Colonic mucosa (tissue), 4 donors: ENCODE measurements at places on chromosomes 13 and 19. TPM values are rescaled to one million over a fixed set of nuclear protein-coding genes. Genes with fewer than 3 reads are reported as not detected.

- no peak overlapping the region for H3K27ac ChIP-seq
- H3K27me3 ChIP-seq: no peaks in the 10 kb centered on the region
- no peaks in the 10 kb centered on the region for H3K36me3 ChIP-seq
- H3K4me3 ChIP-seq: no peak overlapping the region
Measured at GRCh38 chr19:35351411-35352176, 3.9 kb downstream of the FFAR1 start.

GRCh38 chr13:27962128-27962841, 6.8 kb downstream of the CDX2 start:
- peak; percentile 65 for DNase-seq
- H3K27ac ChIP-seq: peak overlapping the region; percentile 91
- H3K27me3 ChIP-seq: peaks cover 23% of the 10 kb centered on the region
- peaks cover 9% of the 10 kb centered on the region for H3K4me1 ChIP-seq

The LILRA2 gene
- total RNA-seq: 0.85 TPM

DNA sequence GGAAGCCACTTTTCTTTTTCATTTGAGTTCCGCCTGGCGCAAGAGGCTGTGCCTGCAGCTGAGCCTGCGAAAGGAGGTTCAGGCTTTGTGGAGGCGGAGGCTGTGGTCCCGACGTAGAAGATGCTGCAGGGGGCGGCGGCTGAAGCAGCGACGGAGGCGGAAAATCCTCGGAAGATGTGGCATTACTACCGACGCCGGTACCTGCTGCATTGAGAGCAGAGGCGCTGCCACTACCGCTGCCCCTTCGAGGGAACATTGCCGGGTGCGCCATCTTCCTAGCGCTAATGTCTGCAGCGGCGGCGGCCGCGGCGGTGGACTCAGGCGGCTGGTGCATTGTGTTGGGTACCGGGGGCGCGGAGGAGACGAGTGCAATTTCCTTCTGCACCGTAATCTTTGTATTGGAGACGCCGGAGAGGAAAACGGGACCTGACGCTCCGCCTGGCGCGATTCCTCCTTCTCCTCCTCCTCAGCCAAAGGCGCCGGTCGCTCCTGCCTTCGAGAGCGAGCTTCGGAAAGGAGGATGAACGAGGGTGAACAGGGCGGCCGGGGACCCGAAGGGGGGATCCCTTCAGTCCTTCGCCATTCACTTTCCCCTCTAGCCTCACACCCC, at the start of gene TSC22D1:
Gene TSC22D1 (minus strand): TSS at position 590 of the 610 bp plus-strand sequence. CDS start 256 bp downstream, at position 334.
- H3K4me1 ChIP-seq: peaks cover 18% of the 10 kb centered on the region
- no peaks in the 10 kb centered on the region for H3K36me3 ChIP-seq
- H3K27me3 ChIP-seq: no peaks in the 10 kb centered on the region
- peak; percentile 65 for DNase-seq
- peak within 1 kb of the TSS; percentile 85 for H3K4me3 ChIP-seq
- H3K27ac ChIP-seq: peak within 1 kb of the TSS; percentile 97

The ADGRE3 gene
- not detected for total RNA-seq

DNA sequence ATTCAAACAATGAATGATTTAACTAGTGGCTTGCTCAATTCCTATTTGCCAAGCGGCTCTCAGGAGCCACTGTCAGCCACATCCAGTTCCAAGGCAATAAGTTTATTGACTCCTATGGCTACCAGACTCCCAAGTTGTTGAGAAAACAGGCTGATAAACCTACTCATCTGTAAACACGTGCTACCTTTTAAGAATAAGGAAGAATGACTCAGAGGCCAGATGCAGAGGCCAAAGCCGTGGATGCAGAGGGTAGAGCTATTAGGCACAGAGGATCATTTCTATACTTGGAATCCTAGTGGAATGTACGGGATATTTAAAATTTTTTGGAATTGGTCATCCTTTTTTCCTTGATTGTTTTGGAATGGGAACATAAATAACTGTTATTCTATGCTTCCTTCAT, 1921.1 kb downstream of the OLFM4 start:
- no peak overlapping the region for H3K4me3 ChIP-seq
- H3K36me3 ChIP-seq: no peaks in the 10 kb centered on the region
- H3K27me3 ChIP-seq: no peaks in the 10 kb centered on the region
- H3K4me1 ChIP-seq: no peaks in the 10 kb centered on the region
- H3K27ac ChIP-seq: no peak overlapping the region
- no peak for DNase-seq

The TNFRSF19 gene
- total RNA-seq: 0.82 TPM

- H3K4me3 ChIP-seq: no peak overlapping the region
- H3K27me3 ChIP-seq: no peaks in the 10 kb centered on the region
- no peak for DNase-seq
Measured at GRCh38 chr13:39498471-39499114, 104.4 kb downstream of the LHFPL6 start.

DNA sequence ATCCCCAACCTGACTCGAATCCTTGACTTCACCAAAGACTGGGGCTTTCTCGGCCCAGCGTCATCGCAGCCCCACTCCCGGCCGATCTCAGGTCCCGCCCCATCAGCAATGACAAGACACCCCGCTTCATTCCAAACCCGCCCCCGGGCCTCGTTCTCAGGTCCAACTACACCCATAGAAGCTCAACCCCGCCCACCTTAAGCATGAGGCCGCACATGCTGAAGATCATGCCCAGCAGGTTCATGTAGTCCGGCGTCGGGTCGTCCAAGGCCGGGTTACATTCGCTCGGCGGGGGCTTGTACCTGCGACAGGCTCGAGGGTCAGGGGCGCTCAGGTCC, 2.3 kb downstream of the WDR83 start:
- H3K27me3 ChIP-seq: no peaks in the 10 kb centered on the region
- H3K36me3 ChIP-seq: no peaks in the 10 kb centered on the region
- peaks cover 16% of the 10 kb centered on the region for H3K4me1 ChIP-seq
- H3K27ac ChIP-seq: peak overlapping the region; percentile 94

GRCh38 chr13:30868799-30869470, 37.1 kb upstream of the MEDAG start:
- H3K4me3 ChIP-seq: no peak overlapping the region
- no peak for DNase-seq
- no peaks in the 10 kb centered on the region for H3K36me3 ChIP-seq
- peak overlapping the region; percentile 24 for H3K27ac ChIP-seq
- H3K27me3 ChIP-seq: no peaks in the 10 kb centered on the region
- H3K4me1 ChIP-seq: no peaks in the 10 kb centered on the region

GRCh38 chr13:75071796-75072195, 410.2 kb downstream of the TBC1D4 start:
- H3K36me3 ChIP-seq: no peaks in the 10 kb centered on the region
- no peak overlapping the region for H3K27ac ChIP-seq
- no peak for DNase-seq

DNA sequence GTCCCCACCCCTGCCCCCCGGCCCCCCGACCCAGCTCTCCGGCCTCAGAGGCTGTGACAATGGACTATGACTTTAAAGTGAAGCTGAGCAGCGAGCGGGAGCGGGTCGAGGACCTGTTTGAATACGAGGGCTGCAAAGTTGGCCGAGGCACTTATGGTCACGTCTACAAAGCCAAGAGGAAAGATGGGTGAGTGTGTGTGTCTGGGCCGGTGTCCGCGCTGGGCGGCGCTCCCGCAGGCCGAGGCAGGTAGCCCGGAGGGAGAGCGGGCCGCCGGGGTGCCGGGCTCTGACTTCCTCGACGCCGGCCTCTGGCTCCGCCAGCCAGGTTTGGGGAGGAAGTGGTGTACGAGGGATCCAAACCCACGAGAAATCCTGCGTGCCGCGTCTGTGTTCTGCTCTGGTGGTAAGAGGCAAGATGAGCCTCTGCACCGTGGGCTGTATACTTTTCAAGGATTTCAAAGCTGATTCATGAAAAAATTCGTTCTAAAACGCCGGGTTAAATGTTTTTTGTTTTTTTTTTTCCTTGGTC, 718 bp downstream of the CDK8 start:
- H3K27ac ChIP-seq: peak overlapping the region; percentile 96
- H3K27me3 ChIP-seq: no peaks in the 10 kb centered on the region
- no peaks in the 10 kb centered on the region for H3K36me3 ChIP-seq
- peak overlapping the region; percentile 95 for H3K4me3 ChIP-seq
- H3K4me1 ChIP-seq: peaks cover 3% of the 10 kb centered on the region

- no peak overlapping the region for H3K27ac ChIP-seq
- no peaks in the 10 kb centered on the region for H3K36me3 ChIP-seq
- DNase-seq: no peak
- H3K27me3 ChIP-seq: no peaks in the 10 kb centered on the region
- H3K4me1 ChIP-seq: no peaks in the 10 kb centered on the region
Measured at GRCh38 chr19:47056411-47056810, 8.0 kb upstream of the TMEM160 start.

DNA sequence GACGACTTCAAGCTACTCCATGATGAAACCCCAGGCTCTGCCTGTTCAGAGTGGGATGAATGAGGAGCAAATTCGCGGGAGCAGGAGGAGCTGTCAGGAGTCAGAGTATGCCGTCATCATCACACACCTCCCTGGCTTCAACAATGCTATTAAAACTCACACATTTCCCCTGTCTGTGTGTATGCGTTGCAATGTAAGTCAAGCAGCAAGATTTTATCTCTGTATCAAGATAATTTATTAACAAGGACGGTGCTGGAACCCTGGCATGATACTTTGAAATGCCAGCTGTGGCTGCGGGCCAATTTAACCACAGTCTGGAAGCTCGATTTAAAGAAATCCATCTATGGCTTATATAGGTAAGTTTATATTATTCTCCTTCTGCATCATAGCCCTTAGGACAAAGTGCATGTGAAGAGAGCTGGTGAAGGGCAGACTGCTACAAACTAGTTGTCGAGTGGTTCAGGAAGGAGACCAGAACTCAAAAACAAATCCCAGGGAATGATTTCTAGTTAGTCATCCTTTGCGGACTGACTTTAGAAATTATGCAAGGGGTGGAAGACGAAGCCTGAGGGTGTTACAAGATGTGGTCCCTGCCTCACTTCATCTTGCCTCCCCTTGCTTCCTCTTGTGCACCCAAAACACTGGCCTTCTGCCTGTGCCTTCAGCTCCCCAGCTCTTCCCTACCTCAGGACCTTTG, 486.5 kb downstream of the COG6 start:
- no peaks in the 10 kb centered on the region for H3K4me1 ChIP-seq
- H3K27me3 ChIP-seq: no peaks in the 10 kb centered on the region
- H3K36me3 ChIP-seq: no peaks in the 10 kb centered on the region
- no peak overlapping the region for H3K4me3 ChIP-seq
- H3K27ac ChIP-seq: no peak overlapping the region
- no peak for DNase-seq

DNA sequence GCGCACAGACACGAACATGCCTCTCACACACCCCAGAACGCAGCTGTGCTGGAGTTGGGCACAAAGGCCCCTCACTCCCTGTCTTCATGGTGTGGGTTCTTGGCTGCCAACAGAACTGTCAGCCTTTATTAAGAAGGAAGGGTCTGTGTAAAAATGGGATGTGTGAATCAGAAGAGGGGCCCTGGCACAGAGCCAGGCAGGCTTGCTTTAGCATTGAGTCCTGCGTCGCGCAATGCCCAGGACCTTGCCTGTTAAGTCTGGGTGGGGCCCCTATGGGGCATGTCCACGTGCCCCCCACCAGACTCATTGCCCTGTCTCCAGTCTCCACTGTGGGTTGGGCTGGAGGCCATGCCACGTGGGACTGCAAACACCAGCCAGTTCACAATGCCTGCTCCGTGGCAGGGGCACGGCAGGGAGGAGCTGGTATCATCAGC, 84.8 kb downstream of the SLC7A1 start:
- peaks cover 8% of the 10 kb centered on the region for H3K4me1 ChIP-seq
- H3K27ac ChIP-seq: no peak overlapping the region
- no peaks in the 10 kb centered on the region for H3K27me3 ChIP-seq
- DNase-seq: no peak
- no peaks in the 10 kb centered on the region for H3K36me3 ChIP-seq
- no peak overlapping the region for H3K4me3 ChIP-seq

DNA sequence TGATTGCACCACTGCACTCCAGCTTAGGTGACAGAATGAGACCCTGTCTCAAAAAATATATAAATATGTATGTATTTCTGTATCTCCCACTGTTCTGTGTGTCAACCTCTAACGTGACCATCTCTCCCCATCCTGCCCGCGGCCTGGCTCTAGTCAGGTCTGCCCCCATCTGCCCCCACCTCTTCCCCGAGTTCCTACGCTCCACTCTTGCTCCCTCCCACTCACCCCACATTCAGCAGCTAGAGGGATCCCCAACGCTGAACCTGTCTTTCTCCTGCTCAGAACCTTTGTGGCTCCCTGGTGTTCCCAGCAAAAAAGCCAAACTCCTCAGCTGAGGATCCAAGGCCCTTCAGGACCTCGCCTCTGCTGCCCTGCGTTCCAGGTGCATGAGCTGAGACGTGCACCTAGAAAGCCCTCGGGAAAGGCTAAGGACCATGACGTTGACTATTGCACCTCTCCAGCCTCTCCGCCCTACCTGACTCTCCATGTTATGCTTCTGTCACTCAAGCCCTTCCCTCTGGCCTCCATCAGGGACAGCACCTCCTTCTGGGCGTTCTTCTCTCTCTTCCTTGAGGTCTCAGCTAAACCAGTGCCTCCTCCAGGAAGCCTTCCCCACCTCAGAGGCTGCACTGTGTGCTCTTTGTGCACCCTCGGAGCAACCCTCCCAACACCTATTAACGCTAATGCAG, 18.1 kb downstream of the AKT2 start:
- no peaks in the 10 kb centered on the region for H3K4me1 ChIP-seq
- DNase-seq: no peak
- no peaks in the 10 kb centered on the region for H3K36me3 ChIP-seq
- H3K27ac ChIP-seq: no peak overlapping the region
- H3K27me3 ChIP-seq: no peaks in the 10 kb centered on the region

The AMER2 gene
- total RNA-seq: not detected

DNA sequence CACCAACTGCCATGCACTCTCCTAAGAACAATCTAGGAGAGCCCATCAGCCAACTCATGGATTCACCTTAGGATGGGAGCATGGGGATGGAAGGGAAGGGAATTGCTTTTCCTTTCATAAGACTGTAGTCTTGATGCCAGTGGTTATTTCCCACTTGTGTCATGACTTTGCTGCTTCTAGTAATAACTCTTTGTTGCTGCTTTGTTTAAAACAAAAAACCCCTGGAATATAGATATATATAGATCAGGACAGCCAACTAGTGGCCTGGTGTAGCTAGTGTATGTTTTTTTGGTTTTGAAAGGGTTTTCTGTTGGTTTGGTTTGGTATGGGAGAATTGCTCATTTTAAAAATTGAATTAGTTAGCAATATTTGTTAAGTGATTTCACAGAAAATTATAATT, 39.3 kb upstream of the KCTD4 start:
- no peaks in the 10 kb centered on the region for H3K36me3 ChIP-seq
- no peaks in the 10 kb centered on the region for H3K27me3 ChIP-seq
- H3K4me3 ChIP-seq: no peak overlapping the region
- no peak overlapping the region for H3K27ac ChIP-seq
- no peak for DNase-seq

- no peak for DNase-seq
- H3K27ac ChIP-seq: no peak overlapping the region
- no peak overlapping the region for H3K4me3 ChIP-seq
Measured at GRCh38 chr13:100323937-100324336, 235.0 kb downstream of the PCCA start.

The ZNF468 gene
- total RNA-seq: 17.1 TPM

- DNase-seq: no peak
- no peaks in the 10 kb centered on the region for H3K4me1 ChIP-seq
- no peaks in the 10 kb centered on the region for H3K36me3 ChIP-seq
- no peaks in the 10 kb centered on the region for H3K27me3 ChIP-seq
- H3K27ac ChIP-seq: no peak overlapping the region
- H3K4me3 ChIP-seq: no peak overlapping the region
Measured at GRCh38 chr19:56720281-56720680, 48.7 kb upstream of the ZNF835 start.

The SERPINE3 gene
- total RNA-seq: not detected
